ENCODE measurements at places on chromosomes 11 and 22.
A peak's percentile ranks its signal among the peaks of the same experiment; 100 is the strongest.

DNA sequence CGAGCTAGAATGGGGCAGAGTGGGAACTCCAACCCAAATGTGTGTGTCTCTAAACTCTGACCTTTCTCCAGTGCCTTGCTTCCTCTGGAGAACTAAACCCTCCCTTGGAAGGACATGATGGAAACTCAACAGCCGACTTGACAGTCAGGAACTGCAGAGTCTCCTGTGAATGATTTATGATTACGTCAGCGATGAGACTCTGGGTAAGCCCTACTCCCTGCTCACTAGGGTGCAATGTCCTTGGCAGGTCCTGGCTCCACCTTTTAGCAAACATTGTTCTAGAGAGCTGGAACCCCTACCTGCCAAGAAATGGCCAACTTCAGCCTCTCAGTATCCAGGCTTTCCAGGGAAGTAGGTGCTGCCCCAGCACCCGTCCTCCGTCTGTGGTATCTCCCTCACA is 96.1 kb upstream of the CD82 start:
- DNase-seq: no peak

- DNase-seq: peak; percentile 8
These were observed 34.7 kb downstream of the ALG9 start for GRCh38 chr11:111836721-111837120.

DNA sequence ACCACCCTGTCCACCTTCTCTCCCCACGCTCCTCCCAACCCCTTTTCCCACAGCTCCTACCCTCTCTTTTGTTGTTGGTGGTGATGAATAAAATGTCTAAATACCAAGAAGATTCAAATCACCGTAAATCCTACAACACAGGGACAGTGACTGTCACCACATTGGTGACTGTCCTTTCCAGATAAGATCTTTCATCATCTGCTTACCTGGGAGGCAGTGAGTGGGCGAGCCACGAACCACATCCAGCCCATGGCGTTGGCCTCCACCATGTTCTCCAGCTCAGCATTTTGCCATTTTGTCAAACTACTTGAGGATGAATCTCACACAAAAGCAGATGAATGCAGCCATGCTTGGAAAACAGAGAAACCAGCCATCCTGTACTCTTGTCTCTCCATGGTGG is 6.7 kb upstream of the CYTH4 start:
- no peak for DNase-seq

GRCh38 chr11:79227767-79228755 is 212.8 kb downstream of the TENM4 start:
- no peak for DNase-seq

GRCh38 chr11:128784059-128784804 is 82.9 kb downstream of the KCNJ1 start:
- DNase-seq: no peak

GRCh38 chr11:132037956-132038355 is 667.5 kb downstream of the NTM start:
- no peak for DNase-seq

DNA sequence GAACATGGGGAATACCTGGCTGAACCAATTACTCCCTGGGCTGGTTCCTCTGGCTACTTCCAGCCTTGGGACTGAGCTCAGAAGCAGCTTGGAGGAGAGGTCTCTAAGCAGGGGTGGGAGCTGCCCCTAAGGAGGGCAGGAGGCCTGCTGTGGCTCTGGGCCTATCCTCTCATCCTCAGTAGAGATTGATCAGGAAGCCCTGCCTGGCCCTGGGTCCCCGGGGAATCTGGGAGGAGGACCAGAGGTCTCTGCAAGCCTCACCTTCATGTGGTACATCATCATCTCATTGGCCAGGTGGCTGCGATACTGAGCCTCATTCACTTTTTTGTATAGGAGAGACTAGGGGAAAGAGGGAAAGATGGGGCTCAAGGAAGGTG is 91.1 kb downstream of the PDE2A start:
- no peak for DNase-seq

DNA sequence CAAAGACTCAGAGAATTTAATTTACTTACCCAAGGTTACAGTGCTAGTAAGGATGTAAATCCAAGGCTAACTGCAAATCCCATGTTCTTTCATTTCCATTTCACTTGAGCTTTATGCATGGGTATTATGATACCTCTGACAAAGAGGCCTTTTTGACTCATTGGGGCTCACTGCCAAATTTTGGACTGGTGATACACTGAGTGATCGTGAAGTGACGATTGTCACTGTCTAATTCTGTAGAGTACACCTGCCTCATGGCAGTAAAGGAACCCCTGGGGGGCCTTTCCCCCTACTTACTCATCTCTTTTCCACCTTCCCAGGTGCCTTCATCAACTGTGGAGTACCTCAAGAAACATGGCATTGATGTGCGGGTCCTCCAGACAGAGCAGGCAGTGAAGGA is 50.9 kb downstream of the AAMDC start:
- DNase-seq: no peak

DNA sequence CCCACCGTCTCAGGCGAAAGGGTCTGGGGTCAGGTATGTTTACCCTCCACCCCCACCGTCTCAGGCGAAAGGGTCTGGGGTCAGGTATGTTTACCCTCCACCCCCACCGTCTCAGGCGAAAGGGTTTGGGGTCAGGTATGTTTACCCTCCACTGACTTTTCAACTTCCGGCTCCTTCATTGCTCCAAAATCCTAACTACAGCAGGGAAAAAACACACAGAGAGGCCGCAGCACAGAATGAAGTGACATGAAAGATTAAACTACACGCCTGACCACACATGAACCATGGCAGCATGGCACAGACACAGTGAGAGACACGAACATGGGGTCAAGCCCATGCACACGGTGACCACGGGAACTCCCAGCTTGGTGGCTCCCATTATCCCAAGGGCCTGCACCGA is 634.9 kb upstream of the B3GAT1 start:
- DNase-seq: no peak

GRCh38 chr22:22030493-22031182 is 48.1 kb upstream of the TOP3B start:
- no peak for DNase-seq

GRCh38 chr11:134332189-134332631 is 422 bp downstream of the GLB1L2 start:
- DNase-seq: no peak

DNA sequence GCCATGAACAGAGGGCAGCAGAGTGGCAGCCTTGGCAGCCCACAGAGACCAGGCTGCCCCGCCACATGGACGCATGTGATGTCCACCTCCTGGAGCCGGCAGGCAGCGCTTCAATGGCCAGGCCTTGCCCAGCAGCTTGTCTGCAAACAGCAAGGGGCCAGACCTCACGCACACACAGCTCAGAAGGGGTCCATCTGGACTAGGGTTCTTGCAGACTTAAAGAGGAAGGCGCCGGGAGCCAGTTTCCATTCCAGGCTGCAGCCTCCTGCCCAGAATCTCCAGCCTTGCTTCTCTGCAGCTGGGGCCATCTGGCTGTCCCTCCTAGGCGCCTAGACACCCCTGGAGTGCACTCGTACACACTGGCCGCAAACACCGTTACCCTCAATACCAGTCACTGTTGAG is 91.9 kb upstream of the TMEM45B start:
- DNase-seq: no peak

DNA sequence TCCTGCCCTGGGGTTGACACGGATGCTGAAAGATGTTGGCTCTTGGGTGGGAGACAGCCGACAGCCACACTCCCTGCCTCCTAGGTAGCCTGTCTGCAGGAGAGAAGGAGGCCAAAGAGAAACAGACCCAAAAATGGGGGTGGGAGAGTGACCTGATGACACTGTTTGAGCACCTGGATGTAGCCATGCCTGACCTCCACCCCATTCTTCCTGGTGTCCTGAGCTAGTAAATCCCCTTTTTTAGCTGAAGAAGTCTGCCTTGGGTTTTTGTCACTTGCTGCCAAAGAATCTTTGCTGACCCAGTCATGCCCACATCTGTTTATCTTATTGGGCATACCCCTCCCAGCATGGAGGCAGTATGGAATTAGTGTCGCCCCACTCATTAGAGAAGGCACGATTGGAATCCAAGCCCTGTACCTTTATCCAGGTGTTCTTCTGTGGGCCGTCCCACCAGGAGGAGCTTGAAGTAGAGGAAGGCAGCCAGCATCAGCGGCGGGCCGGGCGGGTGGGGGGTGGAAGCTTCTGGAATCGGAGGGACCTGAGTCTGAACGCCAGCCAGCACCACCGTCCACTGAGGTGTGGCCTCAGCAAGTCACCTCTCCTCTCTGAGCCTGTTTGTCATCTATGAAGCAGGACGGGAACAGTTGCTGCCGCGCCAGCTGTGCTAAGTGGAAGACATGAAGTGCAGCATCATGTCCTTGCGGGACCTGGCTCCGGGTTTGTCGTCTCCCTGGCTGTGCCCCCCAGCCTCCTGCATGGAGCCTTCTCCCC is 37.8 kb downstream of the IGHMBP2 start:
- no peak for DNase-seq

DNA sequence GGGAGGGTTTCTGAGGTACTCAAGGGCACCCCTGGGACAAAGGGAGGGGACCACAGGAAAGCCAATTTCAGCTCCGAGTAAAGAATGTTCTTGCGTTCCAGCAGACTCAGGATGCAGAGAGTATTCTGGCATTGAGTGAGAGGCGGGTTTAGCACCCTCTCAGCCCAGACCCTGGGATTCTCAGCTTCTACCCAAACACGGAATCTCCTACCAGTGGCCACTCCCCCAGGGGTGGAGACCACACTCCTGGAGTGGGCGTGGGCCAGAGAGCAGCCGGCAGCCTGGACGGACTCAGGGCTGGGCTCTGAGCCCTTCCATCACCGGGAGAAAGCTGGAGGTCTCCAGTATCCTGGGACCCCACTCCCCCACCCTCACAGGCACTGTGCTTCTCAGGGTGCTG is 26.1 kb upstream of the TTLL12 start:
- DNase-seq: no peak

- DNase-seq: peak; percentile 48
These were observed 1.9 kb downstream of the POLD4 start for GRCh38 chr11:67351275-67352005.

- DNase-seq: no peak
These were observed 19.3 kb downstream of the ART5 start for GRCh38 chr11:3622521-3622920.

- no peak for DNase-seq
These were observed 10.5 kb upstream of the ALX4 start for GRCh38 chr11:44320289-44320973.

DNA sequence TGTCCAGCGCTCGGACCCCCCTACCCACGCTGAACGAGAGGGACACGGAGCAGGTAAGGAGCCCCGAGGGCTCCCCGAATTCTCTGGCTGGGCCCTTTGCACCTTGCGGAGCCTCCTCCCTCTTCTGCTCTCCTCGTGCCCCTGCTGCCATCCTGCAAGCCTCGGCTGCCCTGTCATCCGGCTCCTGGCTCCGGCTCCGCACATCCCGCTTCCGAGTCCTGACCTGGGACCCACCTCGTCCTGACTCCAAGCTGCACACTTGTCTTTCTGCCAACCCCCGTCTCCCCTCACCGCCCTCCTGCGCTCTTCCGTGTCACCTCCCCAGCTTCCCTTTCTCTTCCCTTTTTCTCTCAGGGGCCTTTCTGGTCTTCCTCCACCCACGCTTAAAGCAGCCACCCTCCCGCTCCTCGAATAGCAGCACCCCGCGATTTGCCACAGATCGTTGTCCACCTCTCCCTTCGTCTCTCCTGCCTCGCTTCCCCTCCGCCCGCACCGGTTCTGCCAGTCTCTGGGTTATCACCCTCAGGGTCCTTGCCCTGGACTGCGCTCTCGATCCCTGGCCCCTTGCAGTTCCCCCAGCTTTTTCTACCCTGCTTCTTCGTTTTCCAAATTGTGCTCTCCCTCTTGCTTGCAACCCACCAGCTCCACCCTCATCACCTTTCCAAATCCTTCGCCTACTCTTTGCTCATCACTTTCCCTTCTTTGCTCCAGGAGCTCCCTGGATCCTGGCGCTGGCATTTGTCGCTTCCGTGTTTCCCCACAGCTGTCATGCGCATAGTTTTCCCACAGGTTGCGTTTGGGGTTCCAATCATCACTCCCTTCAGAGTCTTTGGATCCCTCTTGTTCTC is 822 bp downstream of the MARK2 start:
- DNase-seq: no peak

GRCh38 chr22:46617207-46617985 is 2.8 kb upstream of the GRAMD4 start:
- DNase-seq: peak; percentile 7

DNA sequence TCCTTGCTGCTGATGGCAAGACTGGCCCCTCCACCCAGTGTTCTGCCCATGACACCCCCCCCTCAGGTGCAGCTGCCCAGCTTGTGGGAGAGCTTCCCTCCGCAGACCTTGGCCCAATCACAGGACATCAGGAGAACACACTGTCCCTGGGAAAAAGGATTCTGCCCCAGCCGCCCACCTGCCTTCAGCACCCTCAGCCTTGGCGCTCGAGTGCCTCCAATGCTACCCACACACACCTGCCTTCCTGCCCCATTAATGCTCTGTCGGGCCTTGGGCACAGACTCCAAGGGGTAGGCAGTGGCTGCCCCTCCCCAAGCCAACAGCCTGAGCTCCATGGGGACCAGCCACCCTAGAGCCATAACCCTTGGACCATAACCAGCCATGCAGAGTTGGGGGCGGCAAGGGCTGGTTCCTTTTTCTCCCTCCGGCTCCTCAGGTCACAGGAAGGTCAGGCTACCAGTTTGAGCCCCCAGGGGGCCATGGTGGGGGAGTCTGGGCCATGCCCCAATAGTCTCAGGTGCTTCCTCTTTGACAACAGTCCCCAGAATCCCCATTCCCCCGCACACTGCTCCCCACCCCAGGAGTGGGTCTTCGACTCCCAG is 1.3 kb upstream of the ZNF70 start:
- no peak for DNase-seq

DNA sequence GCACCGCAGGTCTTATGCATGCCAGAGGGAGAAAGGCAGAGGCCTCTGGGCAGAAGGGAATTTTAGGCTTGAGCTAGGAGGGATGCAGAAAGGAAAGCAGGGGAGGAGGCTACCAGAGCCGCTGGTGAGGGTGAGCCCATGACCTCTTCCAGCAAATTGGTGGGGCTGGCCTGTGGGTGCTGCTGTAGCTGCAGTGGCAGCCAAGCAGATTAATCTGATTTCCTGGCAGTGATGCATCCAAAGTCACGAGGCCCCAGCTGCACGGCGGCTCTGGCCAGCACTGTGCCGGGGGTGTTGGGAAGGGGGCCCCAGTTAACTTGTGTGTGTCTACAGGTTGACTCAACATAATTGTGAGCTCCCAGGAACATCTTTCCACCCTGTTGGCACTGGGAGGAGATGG is 41.4 kb upstream of the B3GAT1 start:
- no peak for DNase-seq

- DNase-seq: no peak
These were observed 67.5 kb downstream of the ARFGAP2 start for GRCh38 chr11:47109051-47109726.

GRCh38 chr11:23846902-23847422 is 649.9 kb upstream of the LUZP2 start:
- DNase-seq: no peak

- no peak for DNase-seq
These were observed 63.7 kb downstream of the MACROD1 start for GRCh38 chr11:64102005-64102738.

- no peak for DNase-seq
These were observed 19.3 kb downstream of the FLRT1 start for GRCh38 chr11:64055077-64055476.

DNA sequence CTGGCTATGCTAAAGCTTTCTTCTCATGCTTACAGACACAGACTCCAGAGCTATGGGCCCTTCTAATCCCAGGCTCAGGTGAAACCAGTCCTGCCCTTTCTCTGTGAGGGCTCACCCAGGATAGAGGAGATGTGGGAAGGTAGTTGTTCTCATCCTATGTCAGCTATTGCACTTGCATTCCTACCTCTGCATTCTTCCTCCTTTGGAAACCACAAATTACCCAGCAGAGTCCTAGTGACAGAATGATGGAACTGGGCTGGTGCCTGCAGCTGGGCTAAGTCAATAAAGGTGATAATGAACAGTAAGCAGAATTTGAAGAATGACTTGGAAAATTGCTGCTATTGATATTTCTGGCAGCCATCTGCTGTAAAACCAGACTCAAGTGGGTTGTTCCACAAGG is 560.0 kb downstream of the TMEM135 start:
- no peak for DNase-seq

Measured in HFFc6 (cell line).